ENCODE measurements at places on chromosomes 6 and 20. TPM values are rescaled to one million over a fixed set of nuclear protein-coding genes. Genes with fewer than 3 reads are reported as not detected.
A peak's percentile ranks its signal among the peaks of the same experiment; 100 is the strongest.

Gene OR11A1
- total RNA-seq = not detected

- no peak for DNase-seq
Observed at GRCh38 chr6:7644417-7644816, 54.4 kb downstream of the SNRNP48 start.

- DNase-seq = no peak
Observed at GRCh38 chr20:64277571-64278316, 22.2 kb downstream of the PCMTD2 start.

DNA sequence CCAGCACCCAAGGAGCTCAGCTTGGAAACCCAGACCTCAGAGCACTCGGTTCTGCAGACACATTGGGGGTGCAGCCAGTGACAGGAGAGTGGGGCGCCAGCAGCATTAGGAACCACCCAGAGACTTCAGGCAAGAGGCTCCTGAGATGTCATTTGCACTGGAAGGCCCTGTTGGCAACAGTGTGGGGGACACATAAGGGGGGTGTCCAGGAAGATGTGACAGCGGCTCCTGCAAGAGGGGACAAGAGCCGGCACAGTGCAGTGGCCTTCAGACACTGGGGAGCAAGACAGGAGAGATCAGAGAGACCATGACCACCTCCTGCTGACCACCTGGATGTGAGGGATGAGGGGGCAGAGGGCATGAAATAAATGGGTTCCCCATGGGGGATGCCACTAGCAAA, 207.1 kb upstream of the SNX9 start:
- DNase-seq = no peak

Gene ZDHHC14
- total RNA-seq = 9.4 TPM

Gene COL21A1
- total RNA-seq = 20.8 TPM

Gene PRDM1
- 1.1 TPM for total RNA-seq

- DNase-seq = no peak
Observed at GRCh38 chr20:19706463-19706862, 51.6 kb upstream of the RIN2 start.

Gene RNF182
- total RNA-seq = not detected

- DNase-seq = no peak
Observed at GRCh38 chr6:28944412-28944865, 20.7 kb upstream of the TRIM27 start.

DNA sequence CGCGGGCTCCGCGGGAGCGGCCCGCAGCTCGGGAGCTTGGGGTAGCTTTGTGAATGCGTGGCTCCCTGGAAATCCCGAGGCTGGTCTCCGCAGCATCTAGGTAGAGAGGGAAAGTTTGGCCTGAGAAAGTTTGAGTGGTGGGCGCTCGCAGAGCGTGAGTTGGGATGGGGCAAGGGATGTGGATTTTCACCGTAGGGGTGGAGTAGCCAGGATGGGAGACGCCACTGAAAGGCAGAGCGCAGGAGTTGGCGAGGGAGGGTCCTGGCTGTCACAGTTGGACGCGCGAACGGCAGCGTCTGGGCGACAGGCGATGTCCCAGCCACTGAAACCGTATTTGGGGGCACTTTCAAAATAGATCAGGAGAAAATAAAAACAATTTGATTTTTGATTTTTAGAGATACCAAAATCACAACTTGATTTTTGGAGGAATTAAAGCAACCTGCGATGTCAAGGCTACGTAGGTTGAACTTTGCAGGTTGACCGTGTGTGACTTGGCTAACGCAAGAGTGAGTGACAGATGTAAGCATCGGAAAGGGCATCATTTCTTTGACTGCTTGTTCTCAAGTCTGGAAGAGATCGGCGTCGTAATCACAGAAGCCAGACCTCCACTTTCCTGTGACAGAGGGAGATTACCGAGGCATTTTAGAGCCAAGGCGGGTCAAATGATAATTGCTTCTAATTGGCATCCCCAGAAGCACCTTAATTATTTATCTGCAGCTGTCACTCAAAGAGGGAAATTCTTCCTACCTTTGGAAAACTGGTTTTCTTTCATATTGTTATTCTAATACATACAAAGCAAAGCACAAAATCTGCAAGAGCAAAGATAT, 646 bp downstream of the HEY2 start:
- DNase-seq = peak; percentile 52

GRCh38 chr6:98179606-98180005, 654.8 kb upstream of the POU3F2 start:
- DNase-seq = no peak

GRCh38 chr6:54473328-54473727, 165.1 kb downstream of the TINAG start:
- no peak for DNase-seq

DNA sequence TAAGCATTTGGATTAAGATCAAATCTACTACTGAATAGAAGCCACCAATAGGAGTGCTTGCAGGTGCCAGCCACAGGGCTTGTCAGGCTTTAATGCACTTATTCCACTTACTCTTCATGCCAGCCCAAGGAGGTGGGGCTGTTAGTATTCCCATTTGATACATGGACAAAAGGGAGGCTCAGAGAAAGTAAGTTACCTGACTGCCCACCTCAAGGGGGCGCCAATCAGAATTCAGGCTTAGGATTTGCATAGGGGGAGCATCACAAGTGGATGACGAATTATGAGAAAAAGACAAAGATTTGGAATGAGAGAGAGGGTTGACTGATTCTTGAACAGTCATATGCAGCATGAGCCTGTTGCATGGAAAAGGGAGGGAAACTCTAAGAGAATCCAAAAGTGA, 188.4 kb upstream of the TSHZ2 start:
- DNase-seq = no peak

GRCh38 chr6:158654960-158655489, 5.2 kb downstream of the SYTL3 start:
- DNase-seq = no peak

- no peak for DNase-seq
Observed at GRCh38 chr20:51331481-51331880, 211.0 kb downstream of the NFATC2 start.

Gene HLA-G
- total RNA-seq = not detected

Gene SCAND1
- 37.9 TPM for total RNA-seq

Gene CNKSR3
- total RNA-seq = 19.7 TPM

- no peak for DNase-seq
Observed at GRCh38 chr6:131250936-131251335, 115.7 kb downstream of the AKAP7 start.

GRCh38 chr6:43796903-43797890, 27.2 kb downstream of the VEGFA start:
- DNase-seq = no peak

- no peak for DNase-seq
Observed at GRCh38 chr20:22675341-22675740, 91.0 kb upstream of the FOXA2 start.

Gene ARG1
- total RNA-seq = not detected

Gene EPPIN
- total RNA-seq = not detected

GRCh38 chr6:3277251-3277650, 18.5 kb downstream of the PSMG4 start:
- DNase-seq = peak; percentile 12

Gene PBOV1
- not detected for total RNA-seq

Gene SLCO4A1
- 12.1 TPM for total RNA-seq

DNA sequence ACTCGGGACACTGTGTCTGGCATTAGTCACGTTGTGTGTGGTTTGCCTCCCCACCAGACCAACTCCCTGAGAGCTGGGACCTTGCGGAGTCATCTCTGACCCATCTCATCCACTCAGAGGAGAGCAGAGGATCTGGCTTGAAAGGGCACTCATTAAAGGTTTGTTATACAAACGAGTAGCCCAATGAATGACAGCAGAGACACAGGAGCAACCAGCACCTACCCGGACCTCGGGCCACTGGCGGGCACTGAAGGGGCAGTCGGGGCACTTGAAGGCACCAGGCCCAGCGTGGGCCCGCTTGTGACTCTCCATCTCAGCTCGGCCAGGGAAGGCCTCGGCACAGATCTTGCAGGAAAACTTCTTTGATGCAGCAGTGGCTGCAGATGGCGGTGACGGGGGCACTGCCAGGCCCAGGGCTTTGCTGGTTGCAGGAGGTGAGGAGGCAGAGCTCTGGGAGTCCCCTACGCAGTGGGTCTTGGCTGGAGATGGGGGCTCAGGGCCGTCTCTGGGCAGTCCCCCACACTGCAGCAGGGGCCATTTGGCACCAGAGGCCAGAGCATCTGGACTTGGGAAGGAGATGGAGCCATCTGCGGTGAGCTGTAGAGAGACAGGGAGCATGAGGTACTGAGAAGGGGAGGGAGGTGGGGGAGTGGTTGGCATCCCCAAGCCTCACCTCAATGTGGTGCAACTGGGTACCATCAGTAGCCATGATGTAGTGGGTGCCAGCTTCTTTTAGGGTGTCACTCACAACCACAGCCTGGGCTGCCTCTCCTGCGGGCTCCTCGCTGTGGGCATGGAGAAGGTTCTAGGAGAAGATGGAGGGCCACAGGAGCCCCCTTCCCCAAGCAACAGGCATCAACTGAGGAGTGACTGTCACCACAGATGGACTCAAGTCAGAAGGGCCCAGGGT, 17.7 kb downstream of the PCIF1 start:
- no peak for DNase-seq

GRCh38 chr6:1809291-1809988, 199.7 kb downstream of the FOXC1 start:
- DNase-seq = no peak

- DNase-seq = no peak
Observed at GRCh38 chr6:18386298-18386976, 713 bp upstream of the RNF144B start.

DNA sequence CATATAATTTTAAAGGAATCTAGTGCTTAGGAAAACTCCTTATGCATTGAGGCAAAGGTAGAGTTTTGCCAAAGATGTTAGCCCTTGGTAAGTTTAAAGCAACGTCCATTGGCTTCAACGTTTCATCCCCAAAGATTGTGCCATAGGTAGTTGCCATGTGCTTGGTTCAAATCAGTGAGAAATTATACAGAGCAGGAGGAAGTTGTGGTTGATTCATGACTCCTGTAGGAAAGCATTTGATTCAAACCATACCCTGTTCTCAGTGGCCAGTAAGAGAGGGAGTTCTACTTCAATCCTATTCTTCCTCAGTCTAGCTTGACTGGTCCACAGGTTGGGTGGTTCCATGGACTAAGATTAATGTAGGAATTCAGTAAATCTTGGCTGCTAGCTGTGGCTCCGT, 535.6 kb downstream of the QKI start:
- DNase-seq = no peak

DNA sequence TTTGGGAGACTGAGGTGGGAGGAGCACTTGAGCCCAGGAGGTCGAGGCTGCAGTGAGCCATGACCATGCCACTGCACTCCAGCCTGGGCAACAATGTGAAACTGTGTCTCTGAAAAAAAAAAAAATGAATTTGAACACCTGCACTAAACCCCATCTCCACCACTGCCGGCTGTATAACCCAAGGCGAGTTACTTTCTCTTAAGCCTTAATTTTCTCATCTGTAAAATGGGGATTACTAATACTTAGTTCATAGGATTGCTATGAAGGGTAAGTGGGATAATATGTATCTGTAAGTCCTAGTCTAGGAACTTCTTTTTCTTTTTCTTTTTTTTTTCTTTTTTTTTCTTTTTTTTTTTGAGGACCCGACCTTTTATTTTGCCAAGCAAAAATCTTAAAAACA, 61.5 kb downstream of the SHLD1 start:
- no peak for DNase-seq

DNA sequence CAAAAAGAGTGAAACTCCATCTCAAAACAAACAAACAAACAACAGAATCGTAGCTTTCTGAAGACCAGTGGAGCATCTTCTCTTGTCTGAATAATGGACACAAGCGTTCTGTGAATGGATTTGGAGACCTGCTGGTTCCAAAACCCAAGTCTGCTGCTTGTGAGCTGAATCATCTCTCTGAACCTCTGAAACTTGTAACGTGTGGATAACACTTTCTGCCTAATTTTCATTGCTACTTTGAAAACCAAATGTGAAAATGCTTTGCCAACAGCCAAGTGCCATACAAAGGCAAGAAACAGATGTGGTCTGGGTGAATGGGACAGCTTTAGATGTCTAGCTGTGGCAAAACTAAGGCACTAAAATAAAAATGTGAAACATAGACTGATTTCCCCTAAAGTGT, 44.3 kb downstream of the PHACTR1 start:
- DNase-seq = no peak

Gene MROH8
- 3.8 TPM for total RNA-seq

Gene CCN6
- not detected for total RNA-seq

GRCh38 chr20:62671765-62672164, 29.5 kb downstream of the SLCO4A1 start:
- no peak for DNase-seq

Gene RIPPLY2
- not detected for total RNA-seq

GRCh38 chr6:138004430-138005287, 102.6 kb downstream of the PERP start:
- no peak for DNase-seq

GRCh38 chr6:129100164-129100563, 217.2 kb downstream of the LAMA2 start:
- DNase-seq = no peak

Gene HLA-DQA1
- total RNA-seq = 5.5 TPM

- no peak for DNase-seq
Observed at GRCh38 chr6:9481292-9482029, 933.4 kb downstream of the TFAP2A start.

Gene HCRTR2
- not detected for total RNA-seq

- no peak for DNase-seq
Observed at GRCh38 chr6:19333936-19334335, 503.2 kb upstream of the ID4 start.

Gene CLPSL1
- total RNA-seq = not detected

DNA sequence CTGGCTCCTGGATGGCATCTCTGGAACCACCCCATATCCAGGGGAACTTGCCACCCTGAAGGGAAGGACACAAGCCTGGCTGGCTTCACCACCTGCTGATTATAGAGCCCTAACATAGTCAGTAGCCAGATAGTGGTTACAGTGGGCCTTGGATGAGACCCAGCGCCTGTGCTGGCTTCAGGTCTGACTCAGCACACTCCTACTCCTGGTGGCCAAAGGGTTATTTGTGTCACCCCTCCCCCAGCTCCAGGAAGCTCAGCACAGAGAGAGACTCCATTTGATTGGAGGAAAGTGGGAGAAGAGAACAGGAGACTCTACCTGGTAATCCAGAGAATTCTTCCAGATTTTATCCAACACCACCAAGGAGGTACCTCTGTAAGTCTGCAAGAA, 12.8 kb downstream of the SNX14 start:
- peak; percentile 47 for DNase-seq

GRCh38 chr20:63176034-63176426, 39.9 kb downstream of the YTHDF1 start:
- DNase-seq = no peak

DNA sequence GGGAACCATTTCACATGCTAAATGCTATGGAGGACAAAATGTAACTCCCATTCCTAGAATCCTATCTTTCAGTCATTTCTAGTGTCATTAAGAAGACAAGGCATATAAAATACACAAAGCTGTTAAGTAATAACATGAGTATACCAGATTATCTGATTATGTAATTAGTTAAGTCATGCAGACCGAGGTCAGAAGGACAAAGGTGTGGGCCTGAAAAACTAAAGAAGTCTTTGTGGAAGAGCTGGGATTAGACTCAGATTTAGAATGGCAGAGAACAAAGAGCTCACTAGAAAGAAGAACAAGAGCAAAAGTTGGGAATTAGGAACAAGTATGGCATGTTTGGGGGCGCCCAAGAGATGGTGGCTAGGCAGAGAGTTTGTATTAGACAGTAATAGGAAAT, 37.0 kb downstream of the EFHC1 start:
- no peak for DNase-seq

Gene PRL
- total RNA-seq = not detected

Gene MYO6
- 5.4 TPM for total RNA-seq

Gene ID1
- 89.5 TPM for total RNA-seq

Measured in Right ventricle myocardium superior (tissue), 1 donor.